Esophagus muscularis mucosa (tissue), 4 donors: ENCODE measurements at places on chromosomes 3 and 15. TPM values are rescaled to one million over a fixed set of nuclear protein-coding genes. Genes with fewer than 3 reads are reported as not detected.

Gene SCAMP5
- total RNA-seq: 3.3 TPM

Gene P3H2
- 41.5 TPM for total RNA-seq

Gene EHHADH
- total RNA-seq: 2.1 TPM

Gene LSAMP
- total RNA-seq: 1.6 TPM

Gene TRPM1
- not detected for total RNA-seq

Gene GHRL
- 0.40 TPM for total RNA-seq

Gene VGLL3
- total RNA-seq: 34.7 TPM

Gene STRC
- not detected for total RNA-seq

Gene KBTBD8
- total RNA-seq: 2.5 TPM

Gene SLC28A1
- total RNA-seq: not detected

Gene GABPB1
- total RNA-seq: 23.5 TPM

Gene KNG1
- not detected for total RNA-seq

DNA sequence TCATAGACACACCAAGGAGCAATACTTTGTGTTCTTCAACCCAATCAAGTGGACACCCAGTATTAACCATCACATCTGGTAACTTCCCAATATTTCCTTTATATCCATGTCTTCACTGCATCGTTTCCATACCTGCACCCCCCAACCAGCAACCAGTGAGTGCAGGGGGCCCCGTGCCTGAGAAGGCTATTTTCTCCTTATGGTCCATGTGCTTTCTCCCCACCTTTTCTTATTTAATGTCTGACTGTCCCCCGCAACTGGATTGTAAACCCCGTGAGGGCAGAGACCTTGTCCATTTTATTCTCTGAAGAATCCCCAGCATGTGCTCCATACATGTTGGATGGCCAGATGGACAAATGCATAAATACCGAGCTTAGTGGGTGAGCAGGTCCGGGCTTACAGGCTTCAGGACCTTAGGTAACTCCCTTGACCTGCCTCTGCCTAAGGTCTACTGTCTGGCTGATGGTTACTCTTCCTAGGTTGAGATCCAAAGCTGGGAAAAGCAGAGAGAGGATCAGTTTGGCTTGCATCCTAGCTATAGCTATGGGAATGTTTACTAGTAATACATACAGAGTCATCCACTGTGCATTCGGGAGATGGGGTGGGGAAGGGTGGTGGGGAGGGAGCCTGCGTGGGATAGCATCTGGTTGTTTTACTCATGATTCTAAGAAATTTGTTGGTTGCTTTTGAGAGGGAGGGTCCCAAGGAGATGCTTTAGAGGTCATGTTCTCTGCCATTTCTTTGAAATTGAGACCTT is 41.5 kb downstream of the PXYLP1 start:
- H3K36me3 ChIP-seq: peaks cover 16% of the 10 kb centered on the region
- H3K4me3 ChIP-seq: no peak overlapping the region
- no peaks in the 10 kb centered on the region for H3K27me3 ChIP-seq
- no peak for DNase-seq
- no peak overlapping the region for H3K27ac ChIP-seq
- H3K4me1 ChIP-seq: no peaks in the 10 kb centered on the region

- H3K36me3 ChIP-seq: no peaks in the 10 kb centered on the region
- H3K4me1 ChIP-seq: peaks cover 26% of the 10 kb centered on the region
- H3K27ac ChIP-seq: peak overlapping the region; percentile 98
- no peaks in the 10 kb centered on the region for H3K27me3 ChIP-seq
- DNase-seq: no peak
Measured at GRCh38 chr3:157175691-157176507, 16.0 kb upstream of the CCNL1 start.

DNA sequence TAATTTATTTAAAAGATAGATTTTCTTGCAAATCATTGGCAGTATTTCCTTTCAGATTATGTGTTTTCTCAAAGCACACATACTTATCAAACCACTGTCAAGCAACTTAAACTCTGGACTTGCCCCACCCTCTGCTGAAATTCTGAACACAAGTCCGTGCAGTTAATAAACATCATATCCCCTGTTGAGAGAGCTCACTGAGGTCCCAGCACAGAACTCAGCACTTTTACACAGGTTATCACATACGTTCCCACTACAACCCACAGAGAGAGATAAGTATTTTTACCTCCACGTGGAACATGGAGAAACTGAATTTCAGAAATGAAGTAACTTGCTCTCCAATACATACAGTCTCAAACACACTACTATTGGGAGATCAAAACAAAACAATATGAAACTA is 267.6 kb upstream of the IGF1R start:
- no peaks in the 10 kb centered on the region for H3K36me3 ChIP-seq
- no peak overlapping the region for H3K27ac ChIP-seq
- no peaks in the 10 kb centered on the region for H3K27me3 ChIP-seq
- no peak for DNase-seq

GRCh38 chr3:107598926-107599771 is 76.4 kb downstream of the BBX start:
- H3K4me1 ChIP-seq: peaks cover 19% of the 10 kb centered on the region
- H3K4me3 ChIP-seq: peak overlapping the region; percentile 55
- H3K27ac ChIP-seq: peak overlapping the region; percentile 81
- H3K36me3 ChIP-seq: no peaks in the 10 kb centered on the region
- DNase-seq: no peak

DNA sequence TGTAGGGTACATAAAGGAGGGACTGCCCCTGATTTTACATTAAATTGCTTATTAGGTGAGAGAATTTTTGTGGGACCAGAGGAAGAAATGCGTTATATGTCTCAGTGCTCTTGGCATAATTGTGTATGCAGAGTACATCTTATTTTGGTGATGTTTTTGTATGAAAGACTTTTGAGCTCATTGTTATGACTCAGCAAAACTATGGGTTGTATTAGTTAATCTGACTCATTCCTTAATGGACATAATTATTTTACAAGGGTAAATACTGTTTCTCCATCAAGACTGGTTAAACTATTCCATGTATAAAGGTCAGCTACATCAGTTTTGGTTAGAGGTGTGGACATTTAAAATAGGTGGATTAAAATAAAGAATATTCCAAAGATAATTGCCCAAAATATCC is 156.8 kb downstream of the ALCAM start:
- no peaks in the 10 kb centered on the region for H3K4me1 ChIP-seq
- H3K27me3 ChIP-seq: no peaks in the 10 kb centered on the region
- no peak for DNase-seq
- no peak overlapping the region for H3K27ac ChIP-seq

GRCh38 chr3:168269001-168269400 is 173.3 kb upstream of the GOLIM4 start:
- H3K4me3 ChIP-seq: no peak overlapping the region
- no peaks in the 10 kb centered on the region for H3K27me3 ChIP-seq

DNA sequence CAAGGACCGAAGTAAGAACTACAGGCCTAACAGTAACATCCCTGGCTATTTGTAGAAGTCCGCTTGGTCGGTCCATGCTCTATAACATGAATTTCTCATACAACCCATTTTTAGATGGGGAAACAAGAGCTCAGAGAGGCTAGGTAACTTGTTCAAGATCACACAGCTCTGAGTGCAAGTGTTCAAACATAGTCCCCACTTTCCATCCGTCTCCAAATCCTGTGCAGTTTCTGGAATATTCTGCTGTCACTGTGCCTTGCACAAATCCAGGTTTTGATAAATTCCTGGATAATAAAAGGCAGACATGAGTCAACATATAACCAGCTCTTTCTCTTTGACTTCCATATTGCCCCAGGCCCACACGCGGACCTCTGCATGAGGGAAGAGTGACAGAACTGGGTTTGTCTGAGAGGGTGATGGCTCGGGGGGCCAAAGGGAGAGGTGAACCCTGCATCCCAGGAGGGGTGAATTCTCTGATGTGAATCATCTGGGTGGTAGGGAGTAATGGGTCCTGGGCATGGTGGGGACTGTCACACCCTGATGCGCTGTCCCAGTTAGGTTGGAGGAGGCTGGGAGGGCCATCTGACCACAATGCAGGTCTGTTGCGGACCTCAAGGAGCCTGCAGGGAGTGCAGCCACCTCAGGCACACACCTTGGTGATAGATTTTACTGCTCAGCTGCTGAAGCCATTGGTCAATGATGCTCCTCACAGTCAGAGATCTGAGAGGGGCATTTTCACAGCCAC is 162.2 kb downstream of the SMAD6 start:
- H3K27me3 ChIP-seq: no peaks in the 10 kb centered on the region
- DNase-seq: peak; percentile 78
- no peaks in the 10 kb centered on the region for H3K36me3 ChIP-seq
- H3K27ac ChIP-seq: no peak overlapping the region
- peaks cover 21% of the 10 kb centered on the region for H3K4me1 ChIP-seq

GRCh38 chr3:122021037-122021436 is 1.0 kb downstream of the ILDR1 start:
- no peaks in the 10 kb centered on the region for H3K36me3 ChIP-seq
- peaks cover 30% of the 10 kb centered on the region for H3K27me3 ChIP-seq
- peaks cover 7% of the 10 kb centered on the region for H3K4me1 ChIP-seq
- no peak overlapping the region for H3K4me3 ChIP-seq

GRCh38 chr15:39213385-39213840 is 367.5 kb upstream of the THBS1 start:
- no peaks in the 10 kb centered on the region for H3K36me3 ChIP-seq
- H3K27ac ChIP-seq: peak overlapping the region; percentile 27
- peaks cover 3% of the 10 kb centered on the region for H3K4me1 ChIP-seq
- DNase-seq: no peak
- no peak overlapping the region for H3K4me3 ChIP-seq

GRCh38 chr3:42900226-42901072 is 5.5 kb upstream of the ZNF662 start:
- no peak overlapping the region for H3K27ac ChIP-seq
- H3K27me3 ChIP-seq: no peaks in the 10 kb centered on the region
- no peaks in the 10 kb centered on the region for H3K36me3 ChIP-seq
- no peaks in the 10 kb centered on the region for H3K4me1 ChIP-seq

DNA sequence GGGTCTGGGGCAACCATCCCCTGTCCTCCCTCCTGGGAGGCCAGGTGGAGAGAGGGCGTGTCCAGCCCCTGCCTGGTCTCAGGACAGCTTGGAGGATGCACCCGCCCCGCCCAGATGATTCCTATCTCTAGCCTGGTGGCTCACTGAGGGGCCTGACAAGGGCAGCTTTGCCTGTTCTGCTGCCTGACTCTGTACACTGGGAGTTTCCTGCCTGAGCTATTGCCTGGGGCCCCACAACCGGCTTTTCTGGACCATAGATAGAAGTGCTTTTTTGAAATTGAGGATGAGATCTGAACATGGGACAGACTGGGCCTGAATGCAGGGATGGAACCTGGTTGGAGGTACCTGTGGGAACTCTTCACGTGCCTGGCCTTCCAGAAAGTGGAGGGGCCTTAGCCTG is 751 bp upstream of the PLA2G4E start:
- no peak for DNase-seq
- no peaks in the 10 kb centered on the region for H3K36me3 ChIP-seq
- H3K27me3 ChIP-seq: no peaks in the 10 kb centered on the region
- no peak overlapping the region for H3K4me3 ChIP-seq
- H3K4me1 ChIP-seq: no peaks in the 10 kb centered on the region
- no peak overlapping the region for H3K27ac ChIP-seq

- H3K27ac ChIP-seq: no peak overlapping the region
- no peak for DNase-seq
- no peak overlapping the region for H3K4me3 ChIP-seq
- H3K4me1 ChIP-seq: no peaks in the 10 kb centered on the region
- H3K27me3 ChIP-seq: no peaks in the 10 kb centered on the region
- H3K36me3 ChIP-seq: no peaks in the 10 kb centered on the region
Measured at GRCh38 chr3:159565313-159565712, 423.3 kb upstream of the IL12A start.

GRCh38 chr15:22955544-22956119 is 24.5 kb downstream of the CYFIP1 start:
- H3K27me3 ChIP-seq: no peaks in the 10 kb centered on the region
- DNase-seq: no peak
- peak overlapping the region; percentile 23 for H3K27ac ChIP-seq
- H3K36me3 ChIP-seq: no peaks in the 10 kb centered on the region
- H3K4me3 ChIP-seq: no peak overlapping the region

GRCh38 chr3:9074079-9074478 is 110.8 kb upstream of the RAD18 start:
- H3K36me3 ChIP-seq: no peaks in the 10 kb centered on the region
- peaks cover 6% of the 10 kb centered on the region for H3K4me1 ChIP-seq
- no peak overlapping the region for H3K27ac ChIP-seq
- DNase-seq: no peak

DNA sequence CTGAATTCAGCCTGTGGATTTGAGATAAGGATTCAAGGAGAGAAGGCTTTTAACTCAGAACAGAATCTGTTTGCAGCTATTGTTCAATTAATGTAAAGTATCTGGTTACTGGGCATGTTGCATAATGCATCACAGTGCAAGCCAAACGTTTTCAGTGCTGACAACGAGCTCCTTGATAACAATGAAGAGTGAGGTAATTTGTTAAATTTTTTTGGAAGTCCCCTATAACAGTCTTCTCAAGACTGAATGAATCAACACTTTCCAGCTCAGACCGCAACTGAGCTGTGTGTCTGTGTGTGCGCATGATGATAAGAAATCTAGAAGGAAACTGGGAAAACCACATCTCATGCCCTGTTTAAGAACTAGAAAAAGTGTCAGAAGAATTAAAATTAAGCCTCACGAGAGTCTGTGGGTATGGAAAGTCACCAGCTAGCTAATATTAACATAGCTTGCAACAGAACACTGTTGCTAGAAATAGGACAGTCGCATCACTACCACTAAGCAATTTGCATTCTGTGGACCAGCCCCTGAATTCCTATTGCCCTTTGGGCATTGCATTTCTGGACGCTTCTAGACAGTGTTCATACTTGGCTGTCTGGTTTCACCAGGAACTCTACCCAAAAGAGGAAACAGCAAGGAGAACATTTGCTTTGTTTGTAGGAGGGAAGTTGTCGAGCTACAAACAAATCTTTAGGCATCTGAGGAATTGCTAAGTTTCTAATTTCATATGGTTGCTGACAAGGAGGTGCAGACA is 43.7 kb upstream of the ATP2C1 start:
- no peaks in the 10 kb centered on the region for H3K27me3 ChIP-seq
- peaks cover 11% of the 10 kb centered on the region for H3K4me1 ChIP-seq
- peak overlapping the region; percentile 6 for H3K4me3 ChIP-seq
- H3K27ac ChIP-seq: peak overlapping the region; percentile 34

- no peak overlapping the region for H3K4me3 ChIP-seq
- no peak for DNase-seq
- H3K27me3 ChIP-seq: no peaks in the 10 kb centered on the region
- no peak overlapping the region for H3K27ac ChIP-seq
Measured at GRCh38 chr15:76146812-76147211, 87.0 kb downstream of the TMEM266 start.

- DNase-seq: no peak
- H3K27ac ChIP-seq: no peak overlapping the region
- no peaks in the 10 kb centered on the region for H3K4me1 ChIP-seq
- H3K4me3 ChIP-seq: no peak overlapping the region
Measured at GRCh38 chr3:34363881-34364280, 565.5 kb downstream of the PDCD6IP start.

- no peaks in the 10 kb centered on the region for H3K36me3 ChIP-seq
- no peaks in the 10 kb centered on the region for H3K27me3 ChIP-seq
- H3K27ac ChIP-seq: no peak overlapping the region
- DNase-seq: no peak
- H3K4me3 ChIP-seq: no peak overlapping the region
Measured at GRCh38 chr3:59512066-59512465, 462.2 kb upstream of the CFAP20DC start.

- H3K4me1 ChIP-seq: peaks cover 22% of the 10 kb centered on the region
- peak overlapping the region; percentile 61 for H3K4me3 ChIP-seq
- peak overlapping the region; percentile 64 for H3K27ac ChIP-seq
- no peak for DNase-seq
- no peaks in the 10 kb centered on the region for H3K36me3 ChIP-seq
Measured at GRCh38 chr15:62163397-62164013, 1.6 kb downstream of the C2CD4B start.

GRCh38 chr3:151362751-151363174 is 21.8 kb downstream of the P2RY12 start:
- no peaks in the 10 kb centered on the region for H3K27me3 ChIP-seq
- H3K4me1 ChIP-seq: no peaks in the 10 kb centered on the region
- H3K36me3 ChIP-seq: no peaks in the 10 kb centered on the region
- H3K27ac ChIP-seq: no peak overlapping the region
